ENCODE measurements at places on chromosomes 6 and 20. TPM values are rescaled to one million over a fixed set of nuclear protein-coding genes. Genes with fewer than 3 reads are reported as not detected.
A peak's percentile ranks its signal among the peaks of the same experiment; 100 is the strongest.

GRCh38 chr6:31575335-31575901, at the start of gene TNF:
TNF (plus strand) TSS chr6:31575565; CDS start chr6:31575742, 177 bp downstream.
- peak; percentile 37 for DNase-seq
- H3K27ac ChIP-seq, result peak within 1 kb of the TSS; percentile 97
- no peaks in the 10 kb centered on the region for H3K27me3 ChIP-seq
- peaks cover under 1% of the 10 kb centered on the region for H3K36me3 ChIP-seq
- H3K4me1 ChIP-seq, result peaks cover 62% of the 10 kb centered on the region

DNA sequence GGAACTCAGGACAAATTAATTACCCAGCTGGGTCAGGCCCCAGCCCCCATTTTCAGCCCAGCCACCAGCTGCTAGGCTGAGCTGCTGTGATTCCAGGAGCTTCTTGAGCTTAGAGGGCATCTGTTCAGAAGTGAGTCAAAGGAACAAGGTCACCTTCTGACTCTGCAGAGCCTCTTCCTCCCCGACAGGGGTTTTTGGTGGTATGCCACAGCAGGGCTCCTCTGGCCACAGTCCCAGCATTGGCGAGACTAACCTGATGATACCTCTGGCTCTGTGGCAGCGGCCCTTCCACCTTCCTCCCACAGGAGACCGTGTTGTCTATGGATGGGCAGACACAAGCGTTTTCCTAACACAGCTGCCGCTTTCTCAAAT, 39.7 kb downstream of the ZC3H12D start:
- DNase-seq, result no peak
- H3K27me3 ChIP-seq, result no peaks in the 10 kb centered on the region
- H3K4me1 ChIP-seq, result no peaks in the 10 kb centered on the region

- no peaks in the 10 kb centered on the region for H3K4me1 ChIP-seq
- no peak overlapping the region for H3K27ac ChIP-seq
- no peak for DNase-seq
These were observed 246.7 kb downstream of the CD109 start for GRCh38 chr6:73942592-73943186.

DNA sequence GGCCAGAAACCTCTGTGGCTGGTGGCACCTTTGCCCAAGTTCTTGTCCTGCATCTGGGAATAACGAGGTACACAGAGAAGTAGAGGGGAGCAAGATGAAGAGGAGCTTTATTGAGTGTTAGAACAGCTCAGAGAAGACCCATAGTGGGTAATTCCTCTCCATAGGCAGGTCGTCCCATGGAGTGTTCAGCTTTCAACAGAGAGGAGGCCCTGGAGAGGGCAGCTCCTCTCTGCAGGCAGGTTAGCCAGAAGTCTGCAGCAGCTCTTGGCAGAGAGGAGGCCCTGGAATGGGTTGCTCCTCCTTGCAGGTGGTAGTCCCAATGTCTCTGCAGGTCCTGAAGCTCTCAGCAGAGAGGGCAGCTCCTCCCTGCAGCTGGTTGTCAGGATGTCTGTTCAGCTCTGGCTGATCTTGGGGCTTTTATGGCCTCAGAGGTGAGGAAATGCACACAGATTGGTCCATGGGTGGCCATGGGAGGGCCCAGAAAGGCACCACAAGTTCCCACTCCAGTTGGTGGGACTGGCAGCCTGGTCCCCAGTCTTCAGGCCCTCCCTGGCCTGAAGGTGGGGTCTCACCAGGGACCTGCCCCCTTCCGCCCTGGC, 89.0 kb downstream of the IPCEF1 start:
- H3K27ac ChIP-seq, result no peak overlapping the region
- peaks cover 11% of the 10 kb centered on the region for H3K4me1 ChIP-seq
- DNase-seq, result no peak
- no peaks in the 10 kb centered on the region for H3K27me3 ChIP-seq
- H3K36me3 ChIP-seq, result no peaks in the 10 kb centered on the region

DNA sequence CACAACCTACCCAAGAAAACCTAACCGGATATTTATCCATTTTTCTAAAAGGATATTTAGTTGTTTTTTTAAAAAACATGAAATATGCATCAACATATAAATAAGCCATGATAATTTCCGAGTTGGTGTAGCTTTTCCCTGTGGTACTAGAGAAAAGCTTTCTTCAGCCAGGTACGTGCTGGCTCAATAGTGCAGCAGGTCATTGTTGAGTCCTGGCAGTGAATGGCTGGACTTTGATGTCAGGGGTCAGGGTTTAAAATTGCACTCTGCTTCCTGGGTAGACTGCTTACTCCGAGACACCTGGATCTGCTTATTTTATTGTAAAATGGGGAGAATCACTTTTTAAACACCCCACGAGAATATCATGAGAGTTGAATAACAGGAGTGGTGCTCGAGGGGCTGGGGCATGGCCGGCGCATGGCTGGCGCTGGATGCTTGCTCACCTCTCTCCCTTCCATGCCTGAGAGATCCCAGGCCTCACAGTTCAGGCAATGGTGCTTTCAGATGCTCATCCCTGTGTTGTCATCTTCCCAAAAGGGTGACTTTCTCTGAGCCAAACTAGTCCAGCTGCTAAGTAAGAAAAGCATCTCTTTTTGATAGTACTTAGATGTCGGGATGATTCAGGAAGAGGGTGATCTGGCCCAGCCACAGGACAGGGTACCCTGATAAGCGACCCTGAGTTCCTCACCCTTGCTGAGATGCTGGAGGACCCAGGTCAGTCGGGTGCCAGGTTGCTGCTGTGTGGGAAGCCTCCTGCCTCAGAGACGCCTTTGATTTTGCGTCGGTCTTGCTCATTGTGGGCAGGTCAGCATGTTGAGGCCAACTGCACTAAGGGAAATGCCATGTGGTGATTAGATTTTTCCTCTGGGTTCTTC, 269.1 kb upstream of the FOXQ1 start:
- H3K27me3 ChIP-seq, result no peaks in the 10 kb centered on the region
- no peak overlapping the region for H3K4me3 ChIP-seq
- H3K4me1 ChIP-seq, result no peaks in the 10 kb centered on the region
- no peak for DNase-seq

DNA sequence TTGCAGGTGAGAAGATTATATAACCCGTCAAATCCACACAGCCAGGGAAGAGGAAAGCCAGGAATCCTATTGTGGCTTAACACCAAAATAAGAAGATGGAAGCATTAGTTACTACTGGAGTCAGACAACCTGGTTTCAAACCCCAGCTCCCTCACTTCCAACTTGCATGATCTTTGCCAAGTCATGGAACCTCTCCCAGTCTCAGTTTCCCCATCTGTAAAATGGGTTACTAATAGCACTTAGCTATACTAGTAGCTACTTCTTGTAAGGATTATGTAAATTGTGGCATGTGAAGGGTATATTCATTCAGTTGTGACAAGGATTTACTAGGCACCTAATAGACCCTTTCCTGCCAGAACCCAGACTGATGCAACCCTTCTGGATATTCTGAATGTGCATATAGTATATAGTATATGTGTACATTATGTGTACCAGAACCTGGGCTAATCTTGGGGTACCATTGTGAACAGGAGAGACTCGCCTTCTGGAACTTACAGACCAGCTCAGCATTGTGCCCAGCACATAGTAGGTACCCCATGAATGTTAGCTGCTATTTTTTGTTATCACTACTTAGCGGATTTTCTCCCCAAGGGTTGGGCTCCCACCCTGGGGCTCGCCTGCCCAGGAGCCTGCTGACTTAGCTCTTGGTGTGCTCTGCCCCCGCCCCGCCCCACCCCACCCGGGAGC, 50.3 kb downstream of the JPH2 start:
- no peak overlapping the region for H3K4me3 ChIP-seq
- H3K36me3 ChIP-seq, result no peaks in the 10 kb centered on the region
- no peaks in the 10 kb centered on the region for H3K4me1 ChIP-seq
- H3K27me3 ChIP-seq, result no peaks in the 10 kb centered on the region
- DNase-seq, result no peak
- no peak overlapping the region for H3K27ac ChIP-seq

GRCh38 chr6:42224222-42225028, 6.8 kb upstream of the MRPS10 start:
- H3K4me1 ChIP-seq, result no peaks in the 10 kb centered on the region
- H3K27me3 ChIP-seq, result no peaks in the 10 kb centered on the region
- no peak overlapping the region for H3K4me3 ChIP-seq
- H3K27ac ChIP-seq, result no peak overlapping the region
- DNase-seq, result no peak
- no peaks in the 10 kb centered on the region for H3K36me3 ChIP-seq

GRCh38 chr20:31820228-31820627, 1.1 kb downstream of the MYLK2 start:
- H3K4me3 ChIP-seq, result no peak overlapping the region
- no peaks in the 10 kb centered on the region for H3K27me3 ChIP-seq
- peaks cover 4% of the 10 kb centered on the region for H3K4me1 ChIP-seq
- DNase-seq, result no peak

GRCh38 chr6:163955756-163956155, 541.2 kb downstream of the QKI start:
- H3K4me1 ChIP-seq, result no peaks in the 10 kb centered on the region
- no peak for DNase-seq
- H3K27me3 ChIP-seq, result no peaks in the 10 kb centered on the region
- no peaks in the 10 kb centered on the region for H3K36me3 ChIP-seq

DNA sequence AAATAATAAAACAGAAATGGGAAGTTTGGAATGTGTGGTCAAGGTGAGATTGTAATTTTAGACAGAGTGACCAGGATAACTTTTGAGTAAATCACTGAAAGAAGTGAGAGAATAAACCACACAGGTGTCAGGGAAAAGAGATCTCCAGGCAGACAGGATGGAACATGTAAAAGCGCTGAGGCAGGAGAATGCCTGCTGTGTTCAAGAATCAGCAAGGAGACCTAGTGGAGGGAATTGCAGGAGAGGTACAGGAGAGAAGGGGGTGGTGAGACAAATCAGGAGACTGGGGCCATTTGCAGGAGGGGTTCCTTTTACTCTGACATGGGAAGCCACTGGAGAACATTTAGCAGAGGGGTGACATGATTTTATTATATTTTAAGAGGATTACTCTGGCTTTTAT, 456.7 kb downstream of the NKAIN2 start:
- no peaks in the 10 kb centered on the region for H3K27me3 ChIP-seq
- no peak for DNase-seq

DNA sequence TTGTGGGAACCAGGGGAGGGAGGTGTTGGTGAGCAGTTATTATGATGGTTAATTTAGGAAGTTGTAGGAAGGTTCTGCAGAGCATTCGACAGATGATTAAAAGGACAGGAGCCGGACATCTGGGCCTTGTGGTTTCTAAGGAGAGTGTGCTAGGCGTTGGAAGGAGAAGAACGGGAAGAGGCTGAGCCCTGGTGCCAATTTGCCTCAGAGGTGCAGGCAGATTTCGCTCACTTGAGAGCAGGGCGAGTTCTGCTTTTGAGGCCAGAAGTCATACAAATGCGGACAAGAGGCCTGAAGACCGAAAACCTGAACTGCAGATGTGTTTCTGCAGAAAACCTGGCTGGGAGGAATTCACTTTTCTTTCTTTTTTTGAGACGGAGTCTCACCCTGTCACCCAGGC, 30.5 kb upstream of the RPS6KA2 start:
- no peaks in the 10 kb centered on the region for H3K27me3 ChIP-seq
- H3K4me3 ChIP-seq, result no peak overlapping the region
- no peak overlapping the region for H3K27ac ChIP-seq
- no peaks in the 10 kb centered on the region for H3K36me3 ChIP-seq
- DNase-seq, result no peak

GRCh38 chr6:24381476-24382219, 21.1 kb upstream of the MRS2 start:
- no peak overlapping the region for H3K27ac ChIP-seq
- no peak overlapping the region for H3K4me3 ChIP-seq
- no peaks in the 10 kb centered on the region for H3K27me3 ChIP-seq
- H3K36me3 ChIP-seq, result no peaks in the 10 kb centered on the region

GRCh38 chr6:33380272-33380981, 11.2 kb upstream of the KIFC1 start:
- H3K27me3 ChIP-seq, result no peaks in the 10 kb centered on the region
- no peaks in the 10 kb centered on the region for H3K36me3 ChIP-seq
- H3K4me1 ChIP-seq, result no peaks in the 10 kb centered on the region
- DNase-seq, result no peak
- no peak overlapping the region for H3K4me3 ChIP-seq

DNA sequence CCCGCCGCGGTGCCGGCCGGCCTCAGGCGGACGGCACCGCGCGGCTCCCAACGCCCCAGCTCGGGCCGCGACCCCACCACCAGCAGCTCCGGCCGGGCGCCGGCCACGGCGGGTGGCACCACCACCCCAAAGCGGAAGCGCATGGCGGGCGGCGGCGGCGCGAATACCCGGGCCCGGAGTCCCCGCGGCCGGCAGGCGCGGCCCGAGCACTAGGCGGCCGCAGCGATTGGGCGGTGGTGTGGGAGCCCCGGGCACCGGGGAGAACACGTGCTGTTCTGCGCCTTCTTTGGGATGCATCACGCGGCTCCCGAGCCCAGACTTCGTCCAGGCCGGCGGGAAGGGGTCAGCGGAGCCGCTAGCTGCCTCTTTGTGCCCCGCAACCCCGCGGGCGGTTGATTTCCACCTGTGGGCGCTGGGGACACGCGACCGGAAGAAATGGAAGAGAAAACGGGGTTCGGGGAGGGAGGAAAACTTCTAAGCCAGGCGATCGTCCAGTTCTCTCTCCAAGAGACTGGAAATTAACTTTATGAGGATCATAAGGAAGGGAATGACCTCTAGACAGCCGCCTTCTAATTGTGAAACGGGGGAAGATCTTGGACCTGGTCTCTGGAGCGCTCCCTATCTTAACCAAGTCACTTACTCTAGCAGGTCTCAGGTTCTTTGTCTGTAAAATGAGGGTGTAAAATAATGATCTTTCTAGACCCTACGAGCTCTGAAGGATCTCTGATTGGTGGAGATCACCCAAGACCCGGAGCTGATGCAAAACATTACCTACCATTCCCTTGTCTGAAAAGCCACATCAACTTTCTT, at the start of gene EPM2A:
EPM2A (minus strand) TSS at position 165 of the 810 bp plus-strand sequence; CDS start at position 143, 22 bp downstream.
- H3K4me1 ChIP-seq, result no peaks in the 10 kb centered on the region
- H3K36me3 ChIP-seq, result no peaks in the 10 kb centered on the region
- peak; percentile 66 for DNase-seq
- H3K27me3 ChIP-seq, result no peaks in the 10 kb centered on the region
- peak within 1 kb of the TSS; percentile 65 for H3K4me3 ChIP-seq

DNA sequence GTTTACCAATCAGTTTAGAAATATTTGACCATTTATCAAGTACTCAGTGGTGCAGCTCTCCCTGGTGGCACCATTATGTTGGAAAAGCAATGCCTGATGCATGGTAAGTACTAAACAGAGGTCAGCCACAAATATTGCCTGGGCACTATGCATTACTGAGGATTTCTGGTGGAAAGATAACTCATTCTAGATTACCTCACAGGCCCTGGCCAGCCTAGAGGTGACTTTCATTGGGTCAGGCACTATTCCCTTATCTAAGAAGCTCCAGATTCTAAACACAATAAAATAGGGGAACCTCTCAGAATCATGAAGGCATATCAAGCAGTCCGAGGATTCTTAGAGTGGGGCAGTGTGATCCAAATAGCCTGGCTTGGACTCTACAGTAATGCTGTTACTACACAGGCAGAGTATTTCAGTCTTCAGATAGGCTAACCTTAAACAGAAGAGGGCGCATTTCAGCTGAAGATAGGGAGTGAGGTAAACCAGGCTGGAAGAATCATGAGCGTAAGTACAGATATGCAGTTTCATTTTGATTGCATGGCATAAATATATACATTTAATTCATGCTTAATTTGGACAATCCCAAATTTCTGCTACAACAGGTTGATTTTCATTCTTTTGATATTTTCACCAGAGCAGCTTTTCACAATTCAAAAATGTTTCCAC, 12.1 kb downstream of the LGSN start:
- no peaks in the 10 kb centered on the region for H3K27me3 ChIP-seq
- H3K4me1 ChIP-seq, result no peaks in the 10 kb centered on the region
- no peak overlapping the region for H3K27ac ChIP-seq

DUSP15 gene
- not detected for total RNA-seq

HCRTR2 gene
- total RNA-seq, result not detected

HFE gene
- 4.6 TPM for total RNA-seq

GPX5 gene
- total RNA-seq, result not detected

SMLR1 gene
- not detected for total RNA-seq

UBD gene
- total RNA-seq, result not detected

SLC22A2 gene
- not detected for total RNA-seq

FAM209B gene
- total RNA-seq, result 1.3 TPM

ARMC2 gene
- total RNA-seq, result 7.9 TPM

EDN1 gene
- total RNA-seq, result 1.3 TPM

SLC17A1 gene
- total RNA-seq, result not detected

ULBP2 gene
- total RNA-seq, result not detected
